Stimulated activated CD4-positive, alpha-beta T cell treated with anti-CD3 and anti-CD28 coated beads, Interleukin-12 subunit alpha, Interleukin-12 subunit beta, amount 100 ng/mL, for 24 hours (primary cell): ENCODE measurements at places on chromosomes 12 and 14.

- no peak for DNase-seq
Observed at GRCh38 chr14:25394791-25395391, 344.9 kb upstream of the STXBP6 start.

DNA sequence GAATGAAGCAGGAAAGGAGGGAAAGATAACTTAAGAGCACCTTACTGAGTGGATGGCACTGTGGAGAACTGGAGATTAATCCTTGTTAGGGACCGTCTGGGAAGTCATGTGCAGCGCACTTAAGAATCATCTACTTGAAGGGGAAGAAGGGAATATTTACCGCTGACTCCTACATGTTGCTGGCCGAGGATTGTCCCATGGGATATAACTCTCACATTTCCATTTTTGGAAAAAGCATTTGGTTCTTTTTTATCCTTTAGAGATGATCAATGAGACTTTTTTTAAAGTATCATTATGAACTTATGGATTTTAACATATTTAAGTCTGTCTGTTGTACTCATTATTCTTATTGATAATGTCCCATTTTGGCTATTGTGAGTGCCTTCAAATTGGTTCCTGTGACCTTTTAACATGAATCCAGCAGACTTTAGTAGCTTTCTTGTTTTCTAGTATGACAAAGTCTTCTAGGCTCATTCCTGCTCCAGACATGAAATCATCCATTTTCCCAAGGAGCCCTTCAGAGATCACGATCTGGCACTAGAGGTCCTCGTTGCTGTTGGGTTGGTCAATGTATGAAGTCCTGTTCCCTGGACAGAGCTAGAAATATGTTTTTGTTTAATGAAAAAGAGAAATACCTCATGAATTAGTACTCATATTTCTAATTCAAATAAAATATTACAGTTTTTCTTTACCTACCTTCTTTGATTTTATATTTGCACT lies 20.2 kb upstream of the FAM234B start:
- no peak for DNase-seq

DNA sequence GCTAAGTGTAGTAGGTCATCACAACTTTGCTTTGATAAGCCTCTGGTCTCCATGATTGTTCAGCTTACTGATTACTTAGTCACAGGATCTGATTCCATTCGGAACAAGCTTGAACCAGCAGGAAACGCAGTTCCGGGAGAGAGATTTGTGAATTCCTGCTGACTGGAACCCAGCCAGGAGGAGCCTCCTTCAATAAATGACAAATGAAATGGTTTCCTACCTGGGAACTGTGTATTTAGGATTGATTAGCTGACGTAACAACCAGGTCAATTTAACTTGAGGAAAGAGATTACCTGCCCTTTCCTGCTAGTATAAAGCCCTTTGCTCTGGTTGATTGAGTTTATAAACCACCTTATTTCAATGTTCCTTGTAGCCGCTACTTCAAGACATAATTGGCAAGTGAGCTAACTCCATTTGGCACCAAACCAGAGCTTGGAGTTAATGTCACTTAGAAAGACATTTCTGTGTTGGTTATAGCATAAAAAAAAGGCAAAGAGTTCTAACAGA lies 35.1 kb upstream of the KCNH3 start:
- DNase-seq, result no peak

- no peak for DNase-seq
Observed at GRCh38 chr12:130879212-130879686, 7.4 kb downstream of the RAN start.

- DNase-seq, result no peak
Observed at GRCh38 chr14:77022236-77022852, 6.2 kb downstream of the IRF2BPL start.

- no peak for DNase-seq
Observed at GRCh38 chr14:27587103-27587502, 989.3 kb upstream of the NOVA1 start.

DNA sequence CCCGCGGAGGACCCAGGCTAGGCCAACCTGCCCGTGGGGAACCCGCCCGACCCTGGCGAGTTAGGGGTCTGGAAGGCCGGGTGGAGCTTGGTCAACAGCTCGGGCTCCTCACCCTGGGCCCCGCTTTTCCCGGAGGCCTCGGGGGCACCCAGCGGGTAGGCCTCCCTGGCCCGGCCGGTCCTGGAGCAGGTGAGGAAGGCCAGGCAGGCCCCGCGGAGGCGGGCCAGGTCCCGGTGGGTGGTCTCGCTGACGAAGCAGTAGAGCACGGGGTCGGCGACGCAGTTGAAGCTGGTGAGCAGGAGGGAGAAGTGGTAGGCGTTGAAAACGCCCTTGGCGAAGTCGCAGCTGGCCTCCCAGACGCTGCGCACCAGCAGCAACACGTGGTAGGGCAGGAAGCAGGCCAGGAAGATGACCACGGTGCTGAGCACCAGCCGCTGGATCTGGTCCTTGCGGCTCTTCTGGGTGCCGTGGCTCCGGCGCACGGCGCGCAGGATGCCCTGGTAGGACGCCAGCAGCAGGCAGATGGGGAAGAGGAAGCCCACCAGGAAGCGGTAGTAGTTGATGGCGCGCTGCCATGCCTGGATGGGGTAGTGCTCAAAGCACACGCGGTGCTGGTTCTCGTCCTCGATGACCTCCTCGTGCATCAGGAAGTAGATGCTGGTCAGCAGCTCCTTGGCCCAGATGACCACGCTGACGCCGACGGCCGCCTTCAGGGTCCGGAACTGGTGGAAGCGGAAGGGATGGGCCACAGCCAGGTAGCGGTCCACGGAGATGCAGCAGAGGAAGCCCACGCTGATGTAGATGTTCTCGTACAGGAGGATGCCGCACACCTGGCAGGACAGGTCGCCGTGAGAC lies 10.3 kb downstream of the GPR68 start:
- no peak for DNase-seq

DNA sequence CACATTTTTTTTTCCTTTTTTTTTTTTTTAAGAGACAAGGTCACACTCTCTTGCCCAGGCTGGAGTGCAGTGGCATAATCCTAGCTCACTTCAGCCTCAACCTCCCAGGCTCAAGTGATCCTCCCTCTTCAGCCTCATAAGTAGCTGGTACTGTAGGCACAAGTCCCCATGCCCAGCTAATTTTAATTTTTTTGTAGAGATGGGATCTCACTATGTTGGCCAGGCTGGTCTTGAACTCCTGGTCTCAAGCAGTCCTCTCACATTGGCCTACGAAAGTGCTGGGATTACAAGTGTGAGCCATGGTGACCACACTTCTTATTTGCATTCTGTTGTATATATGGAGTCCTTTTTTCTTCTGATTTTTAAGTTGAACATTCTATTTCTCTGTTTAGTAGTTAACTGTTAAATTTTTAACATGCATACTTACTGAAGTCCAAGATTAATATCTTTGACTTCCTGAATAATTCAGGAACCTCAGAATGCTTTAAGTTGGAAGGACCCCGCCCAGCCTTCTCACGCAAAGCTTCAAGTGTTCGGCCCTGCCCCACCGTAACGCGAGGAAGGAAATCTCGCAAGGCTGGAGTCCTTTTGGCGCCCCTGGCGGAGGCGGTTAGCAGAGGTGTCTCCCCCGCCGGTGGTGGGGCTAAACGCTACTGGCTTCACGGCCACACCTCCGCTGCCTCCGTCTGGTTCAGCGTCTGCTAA lies 21.6 kb downstream of the SPATS2 start:
- peak; percentile 28 for DNase-seq

DNA sequence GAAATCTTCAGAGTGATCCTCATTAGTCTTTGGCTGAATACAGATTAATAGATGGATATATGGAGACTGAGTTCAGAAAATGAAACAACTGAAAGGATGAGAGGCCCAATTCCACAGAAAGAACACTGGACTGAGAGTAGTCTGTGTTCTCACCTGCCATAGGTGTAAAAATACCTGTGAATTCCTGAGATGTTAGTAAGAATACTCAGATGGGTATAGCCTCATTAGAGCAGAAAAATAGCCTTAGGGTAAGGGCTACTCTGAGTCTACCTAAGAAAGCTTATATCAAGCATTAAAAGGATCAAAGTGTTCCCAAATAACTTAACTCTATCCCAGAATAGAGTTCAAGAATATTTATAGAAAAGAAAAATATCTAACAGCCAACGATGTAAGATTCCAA lies 1510.3 kb upstream of the SEL1L start:
- no peak for DNase-seq

DNA sequence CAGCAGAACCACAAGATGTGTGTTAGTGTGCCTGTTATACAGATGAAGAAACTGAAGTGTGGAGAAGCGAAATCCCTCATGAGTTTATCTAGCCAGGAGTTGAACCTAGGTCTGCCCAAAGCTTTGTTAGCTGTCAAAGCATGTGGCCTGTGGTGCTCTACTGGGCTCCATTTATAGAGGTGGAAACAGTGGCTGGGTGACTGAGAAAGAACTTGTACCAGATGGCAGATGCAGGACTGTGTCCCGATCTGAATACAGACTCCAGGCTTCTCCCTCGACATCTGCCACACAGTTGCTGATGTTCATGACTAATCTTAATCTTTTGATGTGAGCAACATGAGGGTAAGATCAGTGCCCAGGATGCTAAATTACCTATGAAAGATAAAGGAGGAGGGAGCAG lies 89.1 kb downstream of the C12orf75 start:
- no peak for DNase-seq

GRCh38 chr14:53953002-53953827 lies 3.4 kb downstream of the BMP4 start:
- DNase-seq, result no peak

DNA sequence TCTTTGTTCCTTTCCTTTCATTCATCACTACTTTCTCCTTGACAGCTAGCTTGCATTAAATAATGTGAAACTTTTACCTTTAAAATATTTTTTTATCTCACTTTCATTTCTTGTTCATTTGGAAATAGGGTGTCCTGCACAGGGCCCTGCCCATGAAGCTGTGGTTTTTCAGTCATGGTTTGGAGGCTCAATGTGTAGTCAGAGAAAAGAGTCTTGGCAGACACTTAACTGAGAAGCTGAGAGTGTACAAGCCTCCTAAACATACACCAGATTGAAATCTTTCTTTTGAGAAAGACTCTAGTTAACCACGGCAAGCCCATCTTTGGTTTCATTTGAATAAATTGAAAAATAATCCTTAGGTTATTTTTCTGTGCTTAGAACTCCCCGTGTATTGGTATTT lies 74.2 kb downstream of the KICS2 start:
- DNase-seq, result no peak
